ENCODE measurements at places on chromosomes 6 and 20.

DNA sequence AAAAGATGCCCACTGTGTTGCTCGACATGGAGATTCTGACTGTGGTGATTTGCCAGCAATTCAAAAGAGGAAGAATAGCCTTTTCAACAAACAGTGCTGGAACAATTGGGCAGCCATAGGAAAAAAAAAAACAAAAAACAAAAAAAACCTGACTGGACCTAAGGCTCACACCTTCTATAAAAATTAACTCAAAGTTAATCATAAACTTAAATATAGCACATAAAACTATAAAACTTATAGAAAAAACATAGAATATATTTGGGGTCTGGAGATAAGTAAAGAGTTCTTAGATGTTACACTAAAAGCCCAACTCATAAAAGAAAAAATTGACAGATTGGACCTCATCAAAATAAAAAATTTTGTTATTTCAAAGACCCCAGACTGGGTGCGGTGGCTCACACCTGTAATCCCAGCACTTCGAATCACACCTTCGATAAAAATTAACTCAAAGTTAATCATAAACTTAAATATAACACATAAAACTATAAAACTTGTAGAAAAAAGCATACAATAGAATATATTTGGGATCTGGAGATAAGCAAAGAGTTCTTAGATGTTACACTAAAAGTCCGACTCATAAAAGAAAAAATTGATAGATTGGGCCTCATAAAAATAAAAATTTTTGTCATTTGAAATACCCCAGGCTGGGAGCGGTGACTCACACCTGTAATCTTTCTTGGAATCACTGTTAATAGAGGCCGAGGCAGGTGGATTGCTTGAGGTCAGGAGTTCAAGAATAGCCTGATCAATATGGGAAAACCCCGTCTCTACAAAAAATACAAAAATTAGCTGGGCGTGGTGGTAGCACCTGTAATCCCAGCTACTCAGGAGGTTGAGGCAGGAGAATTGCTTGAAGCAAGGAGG, 115.6 kb upstream of the FAM83B start:
- no peak for DNase-seq

GRCh38 chr6:33699131-33699530, 12.4 kb downstream of the UQCC2 start:
- DNase-seq: no peak

GRCh38 chr6:89035252-89036101, 45.1 kb upstream of the PNRC1 start:
- peak; percentile 97 for DNase-seq

- DNase-seq: no peak
Measured at GRCh38 chr6:12289365-12289919, 719 bp upstream of the EDN1 start.

DNA sequence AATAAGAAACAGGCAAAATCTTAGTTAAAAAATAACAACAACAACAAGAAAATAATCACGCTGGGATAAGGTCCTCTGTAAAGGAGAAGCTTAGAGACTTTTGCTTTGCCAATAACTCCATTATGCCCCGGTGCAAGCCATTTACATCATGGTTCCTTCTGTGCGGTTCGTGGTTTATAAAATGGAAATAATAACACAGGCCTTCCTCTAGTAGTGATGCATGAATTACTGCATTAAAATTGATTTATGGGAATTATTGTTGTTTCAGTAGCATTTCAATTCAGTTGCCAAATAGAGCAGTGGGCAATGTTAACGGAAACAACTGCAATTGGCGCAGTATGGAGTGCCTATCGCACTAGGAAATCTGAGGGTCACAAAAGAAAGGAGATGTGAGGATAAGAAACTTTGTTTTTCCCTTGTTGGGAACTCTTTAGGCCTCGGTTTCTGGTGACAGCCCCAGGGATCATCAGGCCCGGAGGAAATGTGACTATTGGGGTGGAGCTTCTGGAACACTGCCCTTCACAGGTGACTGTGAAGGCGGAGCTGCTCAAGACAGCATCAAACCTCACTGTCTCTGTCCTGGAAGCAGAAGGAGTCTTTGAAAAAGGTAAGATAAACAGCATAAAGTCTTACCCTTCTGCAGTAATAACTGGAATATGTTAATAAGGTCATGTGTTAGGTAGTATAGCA, 1.1 kb downstream of the CD109 start:
- DNase-seq: no peak

DNA sequence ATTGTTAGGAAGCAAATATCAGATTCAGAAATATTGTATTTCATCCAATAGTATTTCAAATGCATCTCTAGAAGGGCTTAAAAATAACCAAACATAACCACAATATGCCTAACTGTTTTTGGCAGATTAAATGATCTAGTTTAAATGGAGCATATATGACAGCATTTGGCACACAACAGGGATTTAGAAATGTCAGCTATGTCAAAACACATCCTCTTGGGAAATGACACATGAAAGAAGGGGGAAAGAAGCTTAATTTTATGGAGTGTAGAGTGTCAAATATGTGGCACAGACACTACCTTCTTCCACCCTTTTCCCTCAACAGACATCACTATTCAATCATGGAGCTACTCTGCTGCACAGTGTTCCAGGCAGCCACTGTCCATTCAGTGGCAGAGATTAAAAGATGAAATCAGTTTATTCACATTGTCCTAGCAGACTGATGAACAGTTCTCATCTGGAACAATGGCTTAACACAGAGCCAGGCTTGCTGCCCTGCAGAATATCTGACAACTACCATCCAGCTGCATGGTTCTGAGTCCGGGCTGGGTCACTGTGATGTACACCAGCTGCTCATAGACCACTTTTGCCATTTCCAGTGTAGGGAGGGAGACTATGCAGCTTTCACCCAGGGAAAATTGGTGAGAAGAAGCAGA, 349.8 kb downstream of the DHX35 start:
- DNase-seq: no peak

- peak; percentile 25 for DNase-seq
Measured at GRCh38 chr6:45900808-45901752, 114.6 kb downstream of the CLIC5 start.

DNA sequence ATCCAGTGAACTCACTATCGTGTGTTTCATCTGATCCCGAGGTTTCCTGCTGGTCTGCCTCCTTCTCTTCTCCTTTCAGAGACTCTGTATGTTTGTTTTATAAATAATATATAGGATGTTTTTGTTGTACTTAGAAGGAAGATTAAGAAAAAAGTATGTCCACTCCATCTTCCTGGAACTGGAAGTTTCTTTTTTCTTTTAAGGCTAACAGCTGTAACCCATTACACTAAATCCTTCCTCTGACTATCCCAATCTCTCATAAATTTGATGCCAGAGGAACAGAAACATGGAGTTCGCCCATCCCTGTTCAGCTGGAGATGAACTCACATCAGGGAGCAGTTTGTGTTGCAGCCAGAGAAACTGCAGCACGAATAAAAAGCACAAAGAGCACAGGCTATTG, 20.7 kb downstream of the RIPK1 start:
- no peak for DNase-seq

- DNase-seq: no peak
Measured at GRCh38 chr6:48136856-48137255, 25.9 kb upstream of the PTCHD4 start.

GRCh38 chr6:150865043-150865405, 478 bp upstream of the MTHFD1L start:
- DNase-seq: no peak

DNA sequence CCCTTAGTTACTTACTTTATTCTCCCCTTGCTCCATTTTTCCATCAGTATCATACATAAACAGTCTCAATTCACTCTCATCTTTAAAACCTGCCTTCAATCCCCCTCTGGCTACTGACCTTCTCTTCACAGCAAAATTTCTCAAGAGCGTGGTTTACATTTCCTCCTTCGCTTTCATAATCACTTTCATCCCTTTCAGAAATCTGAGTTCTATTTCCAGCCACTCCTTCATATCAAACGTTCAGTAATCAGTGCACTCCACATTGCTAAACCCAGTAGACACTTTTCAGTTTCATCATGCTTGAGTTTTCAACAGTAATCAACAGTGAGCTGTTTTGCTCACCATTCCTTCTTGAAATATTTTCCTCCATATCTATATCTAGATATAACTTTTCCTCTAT, 176.7 kb upstream of the HSF2 start:
- no peak for DNase-seq

DNA sequence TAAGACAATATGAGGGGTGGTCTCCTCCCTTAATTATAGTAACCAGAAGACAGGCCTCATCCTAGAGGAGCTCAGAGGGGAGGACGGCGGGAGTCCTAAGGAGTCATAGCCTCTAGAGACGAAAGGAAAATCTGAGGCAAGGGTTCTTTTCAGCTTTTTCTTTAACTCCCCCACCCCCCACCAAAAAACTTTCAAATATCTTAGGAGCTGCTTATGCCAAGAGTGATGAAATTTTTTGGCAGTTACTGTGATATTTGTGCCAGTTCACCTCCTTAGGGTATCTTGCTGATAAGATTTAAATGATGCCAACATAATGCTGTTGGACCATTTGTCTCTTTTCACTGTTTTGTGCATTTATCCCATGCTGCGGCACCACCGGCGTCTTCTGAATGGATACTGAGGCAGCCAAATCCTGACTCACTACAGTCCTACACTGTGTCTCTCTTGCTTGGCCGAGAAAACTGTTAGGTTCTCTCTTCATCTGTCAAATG, 44.5 kb upstream of the DSE start:
- no peak for DNase-seq
